Dorsolateral prefrontal cortex (tissue), 122 donors: ENCODE measurements at places on chromosomes 5 and 9. TPM values are rescaled to one million over a fixed set of nuclear protein-coding genes. Genes with fewer than 3 reads are reported as not detected.

GLIPR2 gene
- total RNA-seq = 12.1 TPM

SH3GL2 gene
- 200 TPM for total RNA-seq

SQSTM1 gene
- 316 TPM for total RNA-seq

C5orf63 gene
- total RNA-seq = 4.8 TPM

SPATA31E1 gene
- not detected for total RNA-seq

SLC6A7 gene
- 32.7 TPM for total RNA-seq

NUTM2G gene
- total RNA-seq = not detected

PCDHGB1 gene
- 11.8 TPM for total RNA-seq

FRMD3 gene
- 9.5 TPM for total RNA-seq

IPPK gene
- total RNA-seq = 15.5 TPM

CDHR2 gene
- total RNA-seq = 2.2 TPM

EIF4E1B gene
- 10.4 TPM for total RNA-seq

PCDHB10 gene
- total RNA-seq = 11.5 TPM

CCDC180 gene
- total RNA-seq = 34.4 TPM

ARL14EPL gene
- total RNA-seq = not detected

PCDHGA8 gene
- total RNA-seq = 4.0 TPM

TMEM215 gene
- total RNA-seq = 0.28 TPM

PPIC gene
- 5.1 TPM for total RNA-seq

EDIL3 gene
- 126 TPM for total RNA-seq

FCN1 gene
- 0.56 TPM for total RNA-seq
